ENCODE measurements at places on chromosomes 1 and 21. TPM values are rescaled to one million over a fixed set of nuclear protein-coding genes. Genes with fewer than 3 reads are reported as not detected.

- DNase-seq = no peak
- no peak overlapping the region for H3K4me3 ChIP-seq
- H3K27ac ChIP-seq = no peak overlapping the region
- H3K36me3 ChIP-seq = peaks cover 2% of the 10 kb centered on the region
- peaks cover 9% of the 10 kb centered on the region for H3K27me3 ChIP-seq
Measured at GRCh38 chr1:44693159-44693558, 18.6 kb downstream of the ARMH1 start.

DNA sequence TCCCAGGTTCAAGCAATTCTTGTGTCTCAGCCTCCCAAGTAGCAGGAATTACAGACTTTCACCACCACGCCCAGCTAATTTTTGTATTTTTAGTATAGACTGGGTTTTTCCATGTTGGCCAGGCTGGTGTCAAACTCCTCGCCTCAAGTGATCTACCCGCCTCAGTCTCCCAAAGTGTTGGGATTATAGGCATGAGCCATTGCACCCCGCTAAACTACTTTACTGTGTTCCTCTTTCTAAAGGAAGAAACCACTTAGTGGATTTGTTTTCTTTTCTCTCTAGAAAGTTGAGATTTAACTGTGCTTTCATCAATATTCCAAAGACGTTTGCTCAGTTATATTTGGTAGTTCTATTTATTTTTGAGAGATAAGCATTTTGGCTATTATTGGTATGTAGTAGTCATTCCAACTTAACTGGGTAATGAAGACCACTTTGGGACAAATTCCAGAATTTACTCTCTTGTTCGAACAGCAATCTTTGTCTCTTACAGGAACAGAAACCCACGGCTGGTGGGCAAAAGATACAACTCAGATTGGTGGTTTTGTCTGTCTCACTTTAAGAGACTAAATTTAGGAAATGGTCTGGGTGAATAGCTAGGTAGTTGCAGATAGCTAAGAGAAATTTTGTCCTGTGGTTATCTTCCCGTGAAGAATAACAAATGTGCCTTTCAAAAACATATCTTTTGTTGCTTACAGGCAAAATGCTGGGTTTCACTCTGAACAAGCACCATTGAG lies 103.5 kb upstream of the CD55 start:
- H3K27ac ChIP-seq = no peak overlapping the region
- H3K27me3 ChIP-seq = no peaks in the 10 kb centered on the region
- no peak for DNase-seq
- H3K4me1 ChIP-seq = peaks cover 7% of the 10 kb centered on the region
- peaks cover 2% of the 10 kb centered on the region for H3K36me3 ChIP-seq

DNA sequence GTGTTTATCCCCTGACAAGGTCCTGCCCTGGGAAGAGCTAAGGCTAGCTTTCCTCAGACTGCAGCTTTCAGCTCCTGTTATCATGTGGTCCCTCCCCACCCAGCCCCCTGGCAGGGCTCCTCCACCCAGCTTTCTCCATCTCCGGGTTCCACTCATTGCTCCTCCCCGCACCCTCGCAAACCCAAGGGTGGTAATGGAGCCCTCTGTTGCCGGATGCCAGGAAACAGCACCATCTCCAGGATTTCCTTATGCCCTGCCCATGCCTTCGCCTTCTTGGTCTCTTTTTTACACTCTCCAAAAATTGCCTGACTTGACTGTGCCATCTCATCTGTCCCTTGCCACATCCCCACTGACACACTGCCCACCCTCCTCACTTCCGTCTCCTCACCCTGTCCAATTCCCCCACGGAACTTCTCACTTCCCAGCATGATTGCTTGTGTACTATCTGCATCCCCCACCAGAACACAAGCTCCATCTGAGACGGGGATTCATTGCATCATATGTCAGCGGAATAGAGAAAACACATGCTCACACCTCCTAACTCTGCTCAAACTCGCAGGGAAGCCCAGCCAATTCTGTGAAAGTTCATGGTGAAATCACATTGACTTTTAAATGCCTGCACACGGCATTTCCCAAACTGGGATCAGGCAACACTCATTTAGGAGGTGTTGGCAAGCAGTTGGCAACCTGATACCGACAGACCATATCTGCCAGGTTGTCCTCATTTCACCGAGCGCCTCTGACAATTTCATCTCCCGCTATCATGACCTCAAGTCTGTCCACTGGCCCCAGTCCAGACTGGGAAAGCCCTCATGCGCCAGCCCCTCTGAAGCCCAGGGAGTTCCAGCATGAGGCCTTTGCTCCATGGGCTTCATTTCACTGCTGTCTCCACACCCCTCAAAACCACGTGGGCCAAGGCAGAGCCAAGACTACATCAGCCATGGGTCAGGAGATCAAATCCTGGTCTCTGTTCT lies 201.1 kb downstream of the MATN1 start:
- no peaks in the 10 kb centered on the region for H3K36me3 ChIP-seq
- no peaks in the 10 kb centered on the region for H3K4me1 ChIP-seq
- DNase-seq = peak; percentile 19
- H3K27me3 ChIP-seq = no peaks in the 10 kb centered on the region

GRCh38 chr1:3940081-3940753 lies 40.1 kb upstream of the C1orf174 start:
- no peaks in the 10 kb centered on the region for H3K36me3 ChIP-seq
- H3K27me3 ChIP-seq = no peaks in the 10 kb centered on the region
- DNase-seq = no peak
- no peaks in the 10 kb centered on the region for H3K4me1 ChIP-seq
- H3K4me3 ChIP-seq = no peak overlapping the region

GRCh38 chr1:26330276-26330675 lies 12.5 kb downstream of the CD52 start:
- peaks cover 2% of the 10 kb centered on the region for H3K36me3 ChIP-seq
- peaks cover 5% of the 10 kb centered on the region for H3K4me1 ChIP-seq
- peaks cover 2% of the 10 kb centered on the region for H3K27me3 ChIP-seq
- no peak overlapping the region for H3K4me3 ChIP-seq
- H3K27ac ChIP-seq = no peak overlapping the region
- no peak for DNase-seq

DNA sequence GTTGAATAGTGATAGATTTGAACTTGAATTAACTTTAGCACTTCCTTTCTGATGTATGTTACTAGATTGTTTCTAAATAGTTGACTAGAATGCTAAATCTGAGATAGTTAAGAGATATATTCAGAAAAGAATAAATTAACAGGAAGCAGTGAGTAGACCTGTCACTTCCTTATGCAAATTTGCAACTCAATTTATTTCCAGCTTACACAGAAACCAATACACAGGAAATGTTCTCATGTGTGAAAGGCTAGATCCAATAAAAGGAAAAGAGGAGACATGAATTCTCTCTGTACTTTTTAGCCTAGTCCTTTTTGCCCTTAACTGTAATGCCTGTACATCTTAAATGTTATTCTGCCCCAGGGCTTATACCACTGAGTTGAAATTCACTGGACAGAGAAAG lies 522.3 kb downstream of the COL11A1 start:
- H3K4me3 ChIP-seq = no peak overlapping the region
- H3K4me1 ChIP-seq = no peaks in the 10 kb centered on the region
- DNase-seq = no peak
- no peaks in the 10 kb centered on the region for H3K36me3 ChIP-seq

- DNase-seq = no peak
- peaks cover 45% of the 10 kb centered on the region for H3K4me1 ChIP-seq
- H3K36me3 ChIP-seq = peaks cover 62% of the 10 kb centered on the region
- peak overlapping the region; percentile 48 for H3K4me3 ChIP-seq
- peak overlapping the region; percentile 65 for H3K27ac ChIP-seq
- H3K27me3 ChIP-seq = no peaks in the 10 kb centered on the region
Measured at GRCh38 chr21:25756190-25756932, 21.6 kb downstream of the GABPA start.

DNA sequence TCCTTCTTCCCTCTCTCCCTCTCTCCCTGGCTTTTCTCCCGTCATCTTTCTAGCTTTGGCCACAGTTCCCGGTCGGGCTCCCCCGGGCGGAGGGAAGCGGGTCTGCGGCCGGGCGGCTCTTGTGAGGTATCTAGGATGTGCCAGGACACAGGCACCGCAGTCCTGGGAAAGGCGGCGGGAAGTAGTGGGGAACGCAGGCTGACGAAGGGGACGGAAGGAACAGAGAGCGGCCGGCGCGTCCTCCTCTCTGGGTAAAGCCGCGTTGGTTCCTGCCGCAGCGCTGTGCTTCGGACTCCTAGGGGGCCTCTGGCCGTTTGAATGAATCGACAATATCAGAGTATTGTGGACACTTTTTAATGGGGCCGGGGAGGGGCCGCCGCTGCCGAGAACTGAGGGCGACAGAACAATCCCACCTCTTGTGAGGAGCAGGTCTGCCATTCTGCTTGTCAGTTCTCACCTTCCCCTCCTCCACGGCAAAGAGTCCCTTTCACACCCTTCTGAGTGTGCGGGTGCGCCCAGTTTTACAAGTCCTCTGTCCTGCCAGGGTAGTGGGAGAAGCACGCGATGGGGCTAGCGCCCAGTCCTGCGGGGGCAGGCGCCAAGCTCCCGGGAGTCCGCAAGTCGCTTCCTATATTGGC lies 1.2 kb upstream of the LHX9 start:
- H3K4me1 ChIP-seq = peaks cover 73% of the 10 kb centered on the region
- peaks cover 2% of the 10 kb centered on the region for H3K36me3 ChIP-seq
- H3K4me3 ChIP-seq = peak overlapping the region; percentile 71
- no peak for DNase-seq
- H3K27me3 ChIP-seq = peaks cover 99% of the 10 kb centered on the region

Gene HSPB7
- not detected for total RNA-seq

Gene NFIA
- 5.4 TPM for total RNA-seq

Gene CCDC190
- not detected for total RNA-seq

Gene FMO2
- not detected for total RNA-seq

Gene RIMKLA
- total RNA-seq = 1.3 TPM

All from activated CD8-positive, alpha-beta memory T cell treated with anti-CD3 and anti-CD28 coated beads, Interleukin-2, amount 10 ng/mL, durations not matched to agents 7 days and 5 days (primary cell).